ENCODE measurements at places on chromosomes 1 and 21.

- no peak for DNase-seq
Observed at GRCh38 chr1:41874151-41874719, 44.5 kb downstream of the HIVEP3 start.

GRCh38 chr1:171718216-171718615 is 23.6 kb downstream of the VAMP4 start:
- DNase-seq = no peak

DNA sequence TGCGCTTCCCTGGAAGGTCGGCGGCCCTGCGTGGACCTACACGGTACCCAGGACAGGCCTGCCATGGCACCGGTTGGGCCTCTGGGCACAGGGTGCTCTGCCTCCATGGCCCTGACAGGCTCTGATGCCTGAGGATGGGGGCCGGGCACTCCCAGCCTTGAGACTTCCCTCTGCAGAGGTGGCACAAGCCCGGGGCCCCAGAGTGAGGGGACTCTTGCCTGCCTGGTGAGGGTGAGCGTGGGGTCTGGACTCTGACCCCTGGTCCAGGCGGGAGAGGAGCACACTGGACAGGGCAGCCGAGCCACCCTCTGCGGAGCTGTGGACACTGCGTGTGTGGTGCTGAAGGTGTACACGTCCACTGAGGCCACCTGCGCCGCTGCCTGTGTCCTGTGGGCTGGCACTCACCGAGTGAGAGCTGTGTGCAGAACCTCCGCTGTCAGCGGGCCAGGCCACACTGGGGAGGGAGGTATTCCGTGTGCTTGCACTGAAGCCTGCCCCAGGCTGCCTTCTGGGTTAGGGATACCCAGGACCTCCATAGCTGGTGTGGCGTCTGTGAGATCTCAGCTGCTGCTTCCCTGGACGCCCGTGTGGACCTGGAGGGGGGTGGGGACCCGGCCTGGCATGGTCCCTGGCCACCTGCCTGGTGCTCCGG is 10.4 kb downstream of the SKI start:
- DNase-seq = no peak

DNA sequence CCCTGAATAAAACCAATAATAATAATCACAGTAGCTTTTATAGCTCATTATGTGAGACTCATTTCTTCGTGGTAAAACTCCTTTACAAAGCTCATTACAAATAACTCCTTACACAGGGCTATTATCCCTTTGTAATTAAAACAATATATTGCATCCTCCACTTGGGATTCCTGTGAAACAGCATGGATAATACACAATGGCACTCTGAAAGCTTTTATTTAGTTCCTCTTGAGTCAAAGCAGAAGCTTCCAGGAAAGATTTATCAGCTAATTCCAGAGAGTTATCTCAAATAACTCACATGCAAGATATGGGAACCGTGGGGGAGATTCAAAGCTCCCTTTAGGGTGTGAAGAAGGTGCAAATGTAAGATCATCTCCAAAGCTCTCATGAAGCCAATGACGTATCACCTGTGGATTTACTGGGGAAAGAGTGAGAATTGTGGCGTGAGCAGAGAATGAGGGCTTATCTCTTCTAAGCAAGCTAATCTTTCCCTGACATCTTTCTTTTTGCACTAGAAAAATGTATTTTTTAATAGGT is 60.4 kb upstream of the GJA5 start:
- DNase-seq = no peak

DNA sequence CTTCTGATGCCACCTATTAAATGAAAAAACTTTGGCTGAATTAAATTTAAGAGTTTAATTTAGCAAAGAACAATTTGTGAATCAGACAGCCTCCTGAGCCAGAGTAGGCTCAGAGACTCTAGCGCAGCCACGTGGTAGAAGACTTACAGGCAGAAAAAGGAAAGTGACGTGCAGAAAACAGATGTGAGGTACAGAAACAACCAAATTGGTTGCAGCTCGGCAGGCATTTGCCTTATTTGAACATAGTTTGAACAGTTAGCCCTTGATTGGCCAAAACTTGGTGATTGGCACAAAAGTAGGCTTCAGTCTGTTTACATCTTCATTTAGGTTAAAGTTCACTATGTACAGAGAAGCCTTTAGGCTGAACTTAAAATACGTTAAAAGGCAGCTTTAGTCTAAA is 22.9 kb downstream of the TCP10L start:
- DNase-seq = no peak

DNA sequence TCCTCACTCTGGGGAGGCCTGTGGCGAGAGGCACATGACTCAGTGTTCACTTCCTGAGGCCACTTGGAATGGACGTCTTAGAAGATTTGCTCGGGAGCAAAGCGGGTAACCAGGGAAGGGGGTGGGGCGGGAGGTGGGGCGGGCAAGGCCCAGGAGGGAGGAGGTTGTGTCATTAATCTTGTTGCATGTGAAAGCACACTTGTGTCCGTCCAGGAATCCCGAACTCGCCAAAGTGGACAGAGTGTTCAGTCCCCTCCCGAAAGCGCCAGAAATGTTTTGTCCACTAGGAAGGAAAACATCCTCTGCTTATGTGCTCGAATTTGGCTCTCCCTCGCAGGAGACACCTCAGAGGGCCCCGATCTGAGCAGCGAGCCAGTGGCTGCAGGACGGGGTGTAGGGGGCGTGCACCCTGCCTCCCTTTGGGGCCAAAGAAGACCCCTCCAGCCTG is 84.2 kb downstream of the SPSB1 start:
- no peak for DNase-seq

DNA sequence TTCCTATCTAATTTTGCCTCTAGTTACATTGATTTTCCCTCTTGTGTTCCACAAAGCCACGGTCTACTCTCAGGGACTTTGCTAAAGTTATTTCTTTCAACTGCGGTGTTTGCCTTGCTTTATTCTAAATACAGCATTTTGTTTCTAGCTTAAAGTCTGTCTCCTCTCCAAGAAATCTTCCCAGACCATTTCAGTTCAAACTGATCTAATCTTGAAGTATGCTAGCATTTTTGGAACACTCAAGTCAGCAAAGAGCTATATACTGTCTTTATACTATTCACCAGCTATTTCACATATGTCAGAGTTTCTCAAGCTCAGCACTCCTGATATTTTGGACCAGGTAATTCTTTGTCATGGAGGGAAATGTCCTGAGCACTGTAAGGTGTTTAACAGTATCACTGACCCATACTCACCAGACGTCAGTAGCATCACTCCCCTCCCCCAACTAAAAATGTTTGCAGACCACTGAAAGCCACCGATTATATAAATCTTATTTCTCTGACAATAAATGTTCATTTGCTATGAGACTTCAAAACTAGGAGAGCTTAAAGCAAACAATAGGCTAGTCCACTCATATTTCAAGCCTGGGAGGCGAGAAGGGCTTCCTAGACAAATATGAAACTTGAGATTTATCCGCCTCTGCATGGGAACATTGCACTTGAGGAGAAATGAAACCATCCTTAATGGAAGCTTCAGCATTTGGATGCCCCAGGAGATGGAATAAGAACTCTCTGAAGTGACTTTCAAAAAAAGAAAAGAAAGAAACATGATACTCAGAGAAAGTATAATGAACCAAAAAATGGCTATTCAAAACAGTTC is 81.1 kb downstream of the KIAA0319L start:
- no peak for DNase-seq

DNA sequence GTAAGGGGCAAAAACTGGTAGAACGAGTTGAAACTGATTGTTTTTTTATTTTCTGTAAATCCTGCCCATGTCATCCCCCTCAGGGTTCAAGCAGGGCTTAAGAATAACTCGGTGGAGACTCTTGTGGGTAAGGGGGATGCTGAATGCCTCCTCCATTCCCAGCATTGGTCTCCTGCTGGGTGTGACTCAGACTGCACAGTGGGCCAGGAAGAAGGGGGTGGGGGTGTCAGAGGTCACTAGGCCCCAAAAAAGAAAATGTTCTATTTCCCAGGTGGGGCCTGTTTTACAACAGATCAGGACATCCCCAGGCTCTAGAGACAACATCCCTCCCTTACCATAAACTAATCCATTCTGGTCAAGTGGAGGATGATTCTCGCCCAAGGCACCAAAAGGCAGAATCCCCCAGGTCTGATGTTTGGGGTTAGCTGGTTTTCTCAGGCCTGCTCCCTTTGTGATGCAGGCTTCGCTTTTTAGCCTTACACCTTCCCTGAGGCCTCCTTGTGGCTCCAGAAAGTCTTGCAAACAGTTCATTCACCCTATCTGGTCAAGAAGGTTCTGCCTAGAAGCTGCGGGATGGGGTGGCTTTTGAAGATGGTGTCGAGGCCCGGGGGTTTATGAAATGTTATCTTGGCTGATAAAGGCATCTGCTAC is 10.7 kb upstream of the GRHL3 start:
- DNase-seq = no peak

GRCh38 chr21:35679076-35679475 is 381.2 kb downstream of the SETD4 start:
- no peak for DNase-seq

DNA sequence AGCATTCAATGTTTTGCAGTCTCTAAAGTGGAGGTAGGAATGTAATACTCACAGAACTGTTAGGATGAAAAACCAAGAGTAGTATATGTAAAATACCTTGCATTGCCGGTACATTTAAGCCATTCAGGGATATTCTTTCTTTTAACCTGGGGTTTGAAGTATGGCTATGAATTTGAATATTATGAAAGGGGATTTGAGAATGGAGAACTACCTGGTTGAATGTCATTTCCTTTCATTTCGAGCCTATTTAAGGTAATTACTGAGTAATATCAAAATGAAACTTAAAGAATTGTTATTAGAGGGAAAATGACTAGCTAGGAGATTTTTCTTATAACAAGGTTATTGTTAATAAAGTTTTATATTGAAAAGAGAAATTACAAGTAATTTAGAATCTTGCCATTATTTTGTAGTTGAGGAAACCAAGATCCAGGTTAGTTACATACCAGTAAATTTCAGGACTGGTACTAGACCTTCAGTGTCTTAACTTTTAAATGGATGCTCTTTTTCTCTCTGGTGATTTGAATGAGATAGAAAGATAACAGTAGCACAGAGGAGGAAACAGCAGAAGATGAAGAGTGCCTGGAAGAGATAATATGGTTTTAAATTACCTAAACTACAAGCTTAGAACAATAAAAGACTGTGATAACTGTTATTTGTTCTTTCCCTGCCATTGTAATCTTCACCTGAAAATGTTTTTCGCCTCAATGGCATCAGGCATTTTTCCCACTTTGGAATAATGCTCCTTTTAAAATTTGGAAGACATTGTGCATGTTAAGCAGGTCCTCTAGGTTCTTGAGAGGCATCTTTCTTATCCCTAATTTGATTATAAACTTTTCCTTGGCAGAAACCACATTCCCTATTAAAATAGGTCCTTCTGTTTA is 103.2 kb downstream of the PKN2 start:
- no peak for DNase-seq

GRCh38 chr21:14542638-14543037 is 3.5 kb downstream of the SAMSN1 start:
- DNase-seq = no peak

DNA sequence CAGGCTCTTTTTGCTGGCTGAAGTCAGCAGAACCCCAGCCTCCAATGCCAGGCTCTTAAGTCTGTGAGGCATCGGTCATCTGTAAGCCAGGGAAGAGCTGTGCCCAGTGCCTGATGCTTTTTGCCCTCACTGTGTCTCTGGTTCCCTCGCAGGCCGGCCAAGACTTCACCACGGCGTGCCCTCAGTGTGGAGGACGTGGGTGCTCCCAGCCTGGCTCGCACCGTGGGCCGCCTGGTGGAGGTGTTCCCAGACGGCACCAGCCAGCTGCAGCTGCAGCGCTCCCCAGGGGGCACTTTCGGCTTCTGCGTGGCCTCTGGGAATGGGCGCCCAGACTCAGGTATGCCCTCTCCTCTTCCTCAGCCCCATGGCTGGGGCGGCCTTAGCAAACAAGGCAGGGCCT is 32.5 kb downstream of the KIAA1614 start:
- no peak for DNase-seq

GRCh38 chr21:46452710-46453109 is 6.0 kb upstream of the DIP2A start:
- no peak for DNase-seq

- DNase-seq = no peak
Observed at GRCh38 chr1:11955221-11955620, 20.7 kb downstream of the PLOD1 start.

GRCh38 chr1:153995202-153995601 is 4.6 kb downstream of the RPS27 start:
- DNase-seq = no peak
